HTR-8/SVneo (cell line): ENCODE measurements at places on chromosomes 1 and 21.

DNA sequence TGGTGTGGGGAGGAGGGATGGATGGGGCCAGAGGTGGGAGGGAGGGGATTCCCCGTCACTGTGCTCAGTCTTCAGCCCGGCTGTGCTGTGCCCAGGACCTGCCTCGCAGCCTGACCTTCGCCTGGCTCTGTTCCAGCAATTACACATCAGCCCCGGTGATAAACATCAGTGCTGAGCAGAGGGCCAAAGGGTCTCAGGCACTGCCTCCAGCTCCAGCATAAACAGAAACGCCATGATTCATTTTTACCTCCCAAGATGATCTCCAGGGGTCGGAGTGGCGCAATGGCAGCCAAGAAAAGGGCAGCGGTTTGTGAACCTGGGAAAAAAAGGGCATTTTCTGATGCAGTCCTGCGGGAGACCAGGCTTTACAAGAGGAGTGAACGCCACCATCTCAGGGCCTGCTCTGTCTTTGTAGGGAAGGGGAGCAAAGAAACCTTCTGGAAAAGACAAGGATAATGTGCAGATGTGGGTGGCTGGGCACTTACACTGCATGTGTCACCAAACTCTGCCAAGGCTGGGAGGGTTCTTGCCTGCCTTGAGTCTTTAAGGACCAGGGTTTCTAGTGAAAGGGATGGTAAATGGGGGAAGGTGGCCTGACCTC lies 28.1 kb downstream of the SHISA4 start:
- DNase-seq: peak; percentile 81

DNA sequence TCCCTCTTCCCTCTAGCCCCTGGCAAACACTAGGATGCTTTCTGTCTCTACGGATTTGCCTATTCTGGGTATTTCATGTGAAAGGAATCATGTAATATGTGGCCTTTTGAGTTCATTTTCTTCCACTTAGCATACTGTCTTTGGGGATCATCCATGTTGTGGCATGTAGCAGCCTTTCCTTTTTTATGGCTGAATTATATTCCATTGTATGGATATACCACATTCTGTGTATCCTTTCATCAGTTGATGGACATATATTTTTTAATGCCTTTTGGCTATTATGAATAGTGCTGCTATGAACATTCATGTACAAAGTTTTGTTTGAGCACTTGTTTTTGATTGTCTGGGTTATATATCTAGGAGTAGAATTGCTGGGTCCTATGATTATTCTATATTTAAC lies 258.4 kb upstream of the CSF3R start:
- DNase-seq: no peak

GRCh38 chr1:7489586-7489985 lies 281.5 kb upstream of the VAMP3 start:
- DNase-seq: no peak

GRCh38 chr1:205927247-205927646 lies 16.0 kb downstream of the SLC26A9 start:
- DNase-seq: no peak

DNA sequence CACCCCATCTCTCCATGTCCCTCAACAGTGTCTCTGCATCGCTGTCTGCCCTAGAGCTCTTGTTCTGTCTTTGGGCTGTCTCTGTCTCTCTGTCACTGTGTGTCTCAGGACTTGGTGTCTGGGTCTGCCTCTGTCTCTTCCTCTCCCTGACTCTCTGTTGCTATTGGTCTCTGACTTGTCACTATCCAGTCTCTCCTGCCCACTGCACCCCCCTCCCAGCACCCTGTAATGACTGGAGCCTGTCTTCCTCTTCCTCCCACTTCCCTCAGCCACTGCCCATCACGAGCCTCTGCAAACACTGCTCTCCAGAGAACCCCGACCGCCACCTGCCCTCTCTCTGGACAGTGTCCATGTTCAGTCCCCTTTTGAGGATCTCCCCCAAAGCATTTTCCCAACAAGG lies 12.1 kb downstream of the PEAR1 start:
- DNase-seq: no peak

- DNase-seq: no peak
These were observed 80.1 kb upstream of the PTGFR start for GRCh38 chr1:78410643-78411042.

DNA sequence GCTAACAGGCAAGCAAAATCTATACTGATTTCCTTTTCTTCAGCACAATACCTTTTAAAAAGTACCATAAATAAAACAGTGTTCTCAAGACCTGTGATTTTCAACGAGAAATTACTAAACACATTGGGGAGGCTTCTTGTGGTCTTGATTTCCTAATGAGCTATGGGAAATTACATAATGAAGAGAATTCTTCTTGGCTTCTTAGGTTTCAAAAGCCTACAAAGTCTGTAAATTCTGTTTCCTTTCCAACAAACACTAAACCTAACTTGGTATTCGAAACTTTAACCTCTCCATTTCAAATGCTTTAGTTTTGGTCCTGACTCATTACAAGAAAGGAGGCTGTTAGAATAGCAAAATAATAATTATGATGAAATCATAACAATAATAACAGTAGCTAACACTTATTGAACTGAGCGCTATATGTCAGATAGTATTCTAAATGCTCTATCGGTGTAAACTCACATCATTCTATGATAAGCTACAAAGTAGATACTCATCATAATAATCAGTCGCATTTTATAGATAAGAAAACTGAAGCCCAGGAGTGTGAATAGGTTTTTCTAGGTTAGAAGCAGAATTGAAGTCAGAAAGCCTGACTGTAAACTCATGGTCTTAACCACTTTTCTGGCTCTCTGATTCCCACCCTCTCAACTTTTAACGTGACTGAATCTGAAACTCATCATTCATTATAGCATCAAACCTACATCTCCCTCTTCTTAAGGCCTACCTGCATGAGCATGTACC lies 486.7 kb downstream of the SMYD3 start:
- no peak for DNase-seq

GRCh38 chr21:45401054-45401518 lies 3.9 kb upstream of the COL18A1 start:
- no peak for DNase-seq

DNA sequence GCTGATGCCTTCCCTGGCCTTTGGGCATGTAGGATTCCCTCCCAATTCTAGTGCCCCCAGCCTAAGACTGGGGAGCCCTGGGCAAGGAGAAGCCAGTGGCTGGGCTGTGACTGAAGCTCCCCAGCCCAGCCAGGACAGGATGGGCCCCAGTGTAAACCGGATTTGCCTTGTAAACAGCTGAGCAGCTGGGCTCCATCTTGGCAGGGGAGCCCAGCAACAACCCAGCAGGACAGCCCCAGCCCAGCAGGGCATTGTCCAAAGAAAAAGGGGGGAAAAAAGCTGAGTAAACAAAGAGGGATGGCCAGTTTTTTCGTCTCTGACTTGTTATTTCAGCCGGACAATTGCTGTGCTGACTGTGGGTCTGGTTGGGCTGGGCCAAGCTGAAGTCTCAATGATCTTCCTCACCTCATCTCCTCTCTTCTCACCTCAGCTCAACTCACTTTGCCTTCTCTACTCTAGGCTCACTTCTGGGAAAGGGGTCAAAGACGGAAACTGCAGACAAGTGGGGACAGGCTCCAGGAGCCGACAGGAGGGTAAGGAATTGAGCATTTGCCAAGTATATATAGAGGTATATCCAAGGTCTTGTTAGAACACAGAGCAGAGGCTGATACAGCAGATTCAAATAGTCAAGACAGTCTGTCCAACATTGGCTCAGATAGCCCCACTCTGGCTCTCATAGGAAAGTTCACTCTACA lies 97.7 kb downstream of the TMEM53 start:
- DNase-seq: no peak

GRCh38 chr1:186761358-186761757 lies 67.4 kb upstream of the PLA2G4A start:
- no peak for DNase-seq

- DNase-seq: no peak
These were observed 18.5 kb downstream of the CHAF1B start for GRCh38 chr21:36403713-36404112.

DNA sequence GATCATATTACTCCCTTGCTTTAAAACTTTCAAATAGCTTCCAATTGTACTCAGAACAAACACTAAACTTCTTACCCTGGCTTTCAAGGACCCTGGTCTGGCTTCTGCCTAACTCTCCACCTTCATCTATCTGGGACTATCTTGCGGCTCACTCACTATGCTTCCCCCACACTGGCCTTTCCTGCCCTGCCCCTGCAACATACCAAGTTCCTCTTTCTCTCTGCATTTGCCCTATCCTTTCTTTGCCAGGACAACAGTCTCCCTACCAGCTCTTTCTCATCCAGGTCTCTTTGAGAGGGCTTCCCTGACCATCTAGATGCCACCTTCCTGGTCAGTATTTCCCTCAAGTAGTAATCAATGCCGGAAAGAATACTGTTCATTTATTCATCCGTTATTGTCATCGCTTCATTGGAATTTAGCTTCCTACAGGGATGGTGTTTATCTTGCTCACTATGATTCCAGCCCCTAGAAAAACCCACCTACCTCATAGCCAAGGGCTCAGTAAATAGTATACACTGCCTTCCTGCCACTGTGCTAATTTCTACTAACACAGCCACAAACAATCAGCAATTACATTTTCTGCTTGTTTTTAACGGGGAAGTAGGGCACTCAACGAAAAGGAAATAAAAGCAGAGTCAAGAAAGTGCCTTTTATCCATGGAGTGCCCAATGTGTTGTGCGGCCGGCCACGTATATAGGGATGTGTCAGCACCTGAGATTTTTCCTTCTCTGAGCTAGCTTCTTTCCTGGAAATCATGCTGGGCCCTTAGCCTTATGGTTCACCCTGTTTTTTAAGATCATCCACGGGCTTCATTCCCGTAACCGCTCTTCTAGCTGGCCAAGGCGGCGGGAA lies 521 bp upstream of the CDC7 start:
- no peak for DNase-seq

- no peak for DNase-seq
These were observed 41.5 kb downstream of the C4BPA start for GRCh38 chr1:207145401-207146058.
